Aorta (tissue), 5 donors: ENCODE measurements at places on chromosomes 5 and 9. TPM values are rescaled to one million over a fixed set of nuclear protein-coding genes. Genes with fewer than 3 reads are reported as not detected.

GRCh38 chr5:126115059-126115629, 308.1 kb upstream of the GRAMD2B start:
- DNase-seq: no peak

DNA sequence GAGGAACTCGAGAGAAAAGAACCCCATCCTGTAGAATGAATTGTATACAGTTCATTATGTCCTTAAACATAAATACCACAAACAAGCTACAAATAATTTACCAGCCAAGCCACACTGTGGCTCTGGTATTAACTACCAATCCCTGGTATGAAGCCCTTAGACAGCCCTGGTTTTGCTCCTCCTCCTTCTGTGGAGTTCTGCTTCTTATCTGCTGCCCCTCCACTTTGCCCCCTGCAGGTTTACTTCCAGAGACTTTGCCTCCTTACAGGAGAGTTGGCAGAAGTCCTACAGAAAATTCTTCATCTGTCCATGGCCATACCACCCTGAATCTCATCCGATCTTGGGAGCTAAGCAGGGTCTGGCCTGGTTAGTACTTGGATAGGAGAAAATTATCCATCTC, 219.8 kb downstream of the ACTL7B start:
- no peak for DNase-seq

DNA sequence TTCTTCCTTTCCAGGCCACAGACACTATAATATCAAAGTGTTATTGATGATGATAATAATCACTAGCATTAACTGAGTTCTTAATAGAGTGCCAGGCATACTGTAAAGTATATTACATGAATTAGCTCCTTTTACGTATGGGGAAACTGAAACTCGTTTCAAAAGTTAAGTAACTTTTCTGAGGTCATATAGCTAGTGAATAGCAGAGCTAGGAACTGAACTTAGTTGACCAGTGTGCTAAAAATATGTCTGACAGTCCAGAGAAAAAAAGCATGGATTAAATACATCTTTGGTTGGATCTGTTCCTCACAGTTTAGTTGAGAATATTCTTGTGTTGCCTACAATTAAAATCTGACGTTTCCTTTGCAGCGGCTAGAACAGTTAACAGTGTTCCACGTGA, 18.4 kb upstream of the CATSPER3 start:
- DNase-seq: no peak

DNA sequence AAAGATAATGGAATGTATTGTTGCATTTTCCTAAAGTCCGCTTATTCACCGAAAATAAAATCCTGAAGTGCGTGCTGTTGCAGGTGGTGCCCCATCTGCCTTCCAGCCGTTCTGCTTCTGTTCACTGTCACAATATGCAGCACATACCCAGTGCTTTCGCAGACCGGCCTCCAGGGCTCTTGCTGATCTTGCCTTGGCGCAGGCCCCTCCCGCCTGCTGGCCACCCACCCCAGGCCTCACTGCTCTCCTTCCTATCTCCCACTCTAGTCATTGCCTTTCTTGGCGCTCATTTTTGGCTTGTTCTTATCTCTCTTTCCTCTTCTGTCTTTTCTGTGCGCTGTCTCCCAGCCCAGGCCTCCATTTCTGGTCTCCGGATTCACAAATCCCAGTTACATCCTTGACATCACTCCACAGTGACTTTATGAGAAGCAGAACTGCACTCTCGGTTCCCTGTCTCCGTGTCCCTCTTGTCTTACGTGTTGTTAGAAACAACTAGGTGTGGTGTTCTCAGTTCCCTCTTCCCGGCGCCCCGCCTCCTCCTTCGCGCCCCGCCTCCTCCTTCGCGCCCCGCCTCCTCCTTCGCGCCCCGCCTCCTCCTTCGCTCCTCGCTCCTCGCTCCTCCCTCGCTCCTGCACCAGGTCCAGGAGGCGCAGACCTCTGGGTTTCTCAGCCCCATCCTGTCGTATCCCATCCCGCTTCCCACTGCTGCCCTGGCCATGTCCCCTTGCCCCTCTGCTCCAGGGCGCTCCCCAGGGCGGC, 201.7 kb upstream of the OTULINL start:
- no peak for DNase-seq

The HAPLN1 gene
- total RNA-seq: 1.6 TPM
